ENCODE measurements at places on chromosomes 3 and 15.

DNA sequence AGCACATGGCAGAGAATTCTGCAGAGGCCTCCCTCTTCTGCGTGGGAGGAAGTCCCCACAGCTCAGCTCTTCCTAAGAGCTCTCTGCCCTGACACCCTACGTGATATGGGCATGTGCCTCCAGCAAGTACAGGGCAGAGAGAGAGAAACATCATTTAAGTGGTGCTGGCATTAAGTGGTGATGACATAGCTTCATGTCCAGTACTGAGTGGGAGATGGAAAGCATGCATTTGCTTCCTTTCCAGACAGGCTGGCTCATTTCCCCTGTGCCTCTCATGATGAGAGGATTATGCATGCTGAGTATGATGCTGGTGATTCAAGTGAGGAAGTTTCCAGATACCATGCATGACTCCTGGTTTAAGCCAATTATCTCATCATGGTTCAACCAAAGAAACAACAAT lies 26.9 kb downstream of the BFSP2 start:
- DNase-seq, result no peak

GRCh38 chr3:156360083-156360482 lies 194.8 kb downstream of the SSR3 start:
- DNase-seq, result no peak

DNA sequence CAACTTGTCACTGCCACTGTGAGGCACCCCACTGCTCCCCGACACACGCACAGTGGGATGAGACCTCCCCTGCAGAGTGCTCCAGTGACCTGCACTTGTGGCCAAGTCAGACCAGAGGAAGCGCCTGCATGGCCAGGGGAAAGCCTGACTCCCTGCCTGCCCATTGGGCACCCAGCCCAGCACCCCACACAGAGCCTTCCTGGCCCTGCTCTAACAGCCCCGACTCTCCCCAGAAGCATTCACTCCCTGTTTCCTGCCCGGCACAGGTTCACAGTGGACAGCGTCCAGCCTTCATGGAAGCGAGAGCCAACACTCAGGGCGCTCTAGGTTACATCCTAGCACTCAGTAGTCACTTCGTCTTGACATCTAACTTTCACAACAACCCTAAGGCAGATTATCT lies 27.8 kb downstream of the RBPMS2 start:
- no peak for DNase-seq

DNA sequence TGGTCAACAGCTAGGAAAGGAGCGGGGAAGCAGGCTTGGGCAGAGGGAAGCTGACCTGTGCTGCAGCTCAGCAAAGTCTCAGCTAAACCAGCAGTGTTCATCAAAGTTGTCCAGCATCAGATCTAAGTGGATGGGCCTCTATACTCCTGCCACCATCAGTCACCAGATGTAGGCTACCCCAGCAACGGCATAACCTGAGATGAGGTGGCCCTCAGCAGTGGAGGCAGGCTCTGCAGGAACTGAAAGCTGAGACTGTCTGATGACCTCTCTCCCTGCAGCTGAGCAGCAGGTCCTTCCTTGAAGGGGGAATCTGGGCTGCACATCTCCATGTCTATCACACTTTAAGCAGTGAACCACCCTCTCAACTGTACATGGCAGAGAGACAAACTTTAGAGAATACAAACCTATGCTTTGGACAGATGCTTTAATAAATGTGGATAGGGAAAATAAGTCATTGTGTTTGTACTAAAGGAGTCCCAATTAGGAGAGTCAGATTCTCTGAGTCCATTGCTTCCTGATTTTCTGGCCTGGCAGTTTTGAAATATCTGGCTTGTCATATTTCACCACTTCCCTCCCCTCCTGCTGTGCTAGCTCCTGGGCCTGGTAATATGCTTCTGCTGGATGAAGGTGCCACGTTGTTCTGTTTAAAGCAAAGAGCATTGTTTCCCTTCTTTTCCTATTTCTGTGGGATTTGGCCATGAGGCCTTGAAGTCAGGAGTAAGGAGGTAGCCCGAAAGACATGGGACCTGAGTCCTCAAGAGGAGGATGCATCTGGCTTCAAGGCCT lies 11.1 kb upstream of the PSTPIP1 start:
- DNase-seq, result no peak

GRCh38 chr3:146817704-146818103 lies 212.6 kb upstream of the PLSCR5 start:
- DNase-seq, result no peak

- no peak for DNase-seq
Measured at GRCh38 chr15:95113041-95113440, 881.7 kb downstream of the MCTP2 start.

- no peak for DNase-seq
Measured at GRCh38 chr3:53899750-53900149, 8.1 kb upstream of the SELENOK start.

- no peak for DNase-seq
Measured at GRCh38 chr15:95371664-95372063, 958.8 kb upstream of the NR2F2 start.

DNA sequence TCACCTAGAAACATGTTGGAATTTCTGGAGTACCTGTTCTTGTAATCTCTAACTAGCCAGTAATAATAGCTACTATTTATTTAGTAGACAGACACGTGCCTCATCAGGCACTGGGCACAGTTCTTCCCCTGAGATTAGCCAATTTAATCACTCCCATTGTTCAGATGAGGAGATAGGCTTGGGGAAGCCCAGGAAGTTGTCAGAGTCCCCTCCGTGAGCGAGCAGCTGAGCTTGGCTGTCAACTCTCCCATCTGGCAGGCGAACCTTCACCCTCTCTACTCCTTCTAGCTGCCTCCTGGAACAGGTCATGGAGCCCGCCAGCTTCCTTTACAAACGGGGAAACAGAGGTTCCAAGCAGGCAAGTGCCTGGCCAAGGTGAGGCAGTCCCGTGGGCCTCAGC lies 31.1 kb upstream of the FGD5 start:
- no peak for DNase-seq

DNA sequence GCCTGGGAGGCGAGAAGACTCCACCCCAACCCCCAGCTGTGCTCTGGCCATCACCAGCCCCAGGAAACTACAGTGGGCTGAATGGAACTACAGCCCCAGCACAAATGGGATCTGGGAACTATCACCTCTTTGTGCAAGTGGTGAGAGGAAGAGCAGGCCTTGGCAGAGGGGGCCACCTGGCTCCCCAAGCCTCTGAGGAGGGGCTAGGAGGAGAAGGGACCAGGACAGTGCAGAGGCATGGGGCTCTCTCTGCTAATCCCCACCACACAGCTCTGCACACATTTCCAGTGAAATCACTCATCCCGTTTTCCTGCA lies 31.6 kb downstream of the KY start:
- no peak for DNase-seq

- DNase-seq, result no peak
Measured at GRCh38 chr3:12131351-12132090, 27.2 kb downstream of the TIMP4 start.

DNA sequence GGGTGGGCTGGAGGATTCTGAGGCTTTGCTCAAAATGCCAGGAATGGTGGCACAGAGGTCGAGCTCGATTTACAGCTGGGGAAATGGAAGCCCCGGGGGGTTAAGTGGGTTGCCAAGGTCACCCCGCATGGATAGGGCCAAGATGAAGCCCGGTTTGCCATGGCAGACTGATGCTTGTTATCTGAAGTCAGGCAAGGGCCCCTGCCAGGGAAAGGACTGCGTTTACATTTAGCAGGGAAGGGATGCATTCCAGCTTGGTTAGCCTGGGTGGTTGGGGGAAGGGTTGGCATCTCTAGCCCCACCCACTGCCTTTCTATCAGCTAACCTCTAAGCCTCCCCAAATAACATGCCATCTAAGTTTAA lies 79.0 kb downstream of the RPLP1 start:
- DNase-seq, result no peak

GRCh38 chr3:157794771-157795170 lies 291.6 kb upstream of the VEPH1 start:
- DNase-seq, result no peak

GRCh38 chr15:74180881-74181602 lies 7.5 kb downstream of the ISLR start:
- DNase-seq, result no peak

- no peak for DNase-seq
Measured at GRCh38 chr3:89692601-89693000, 585.2 kb downstream of the EPHA3 start.

DNA sequence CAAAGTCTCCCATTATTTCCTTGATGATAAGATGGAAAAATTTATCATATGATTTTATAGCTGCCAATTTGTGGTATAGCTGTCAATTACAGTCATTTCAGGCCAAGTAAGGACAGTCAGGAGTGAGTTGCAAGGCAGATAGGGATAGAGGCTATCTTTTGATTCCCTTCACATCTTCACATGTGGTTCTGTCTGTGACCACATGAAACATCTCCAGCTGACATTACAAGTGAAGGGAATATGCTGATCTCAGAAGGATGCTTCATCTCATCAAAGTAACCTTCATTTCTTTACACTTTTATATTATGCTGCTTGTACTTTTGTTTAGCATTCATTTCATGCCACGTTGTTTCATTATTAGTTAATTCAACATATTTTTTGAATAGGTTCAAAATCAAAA lies 136.9 kb upstream of the CFAP20DC start:
- no peak for DNase-seq
